Hematopoietic multipotent progenitor cell (in vitro differentiated cells): ENCODE measurements at places on chromosomes 3 and 15.
A peak's percentile ranks its signal among the peaks of the same experiment; 100 is the strongest.

DNA sequence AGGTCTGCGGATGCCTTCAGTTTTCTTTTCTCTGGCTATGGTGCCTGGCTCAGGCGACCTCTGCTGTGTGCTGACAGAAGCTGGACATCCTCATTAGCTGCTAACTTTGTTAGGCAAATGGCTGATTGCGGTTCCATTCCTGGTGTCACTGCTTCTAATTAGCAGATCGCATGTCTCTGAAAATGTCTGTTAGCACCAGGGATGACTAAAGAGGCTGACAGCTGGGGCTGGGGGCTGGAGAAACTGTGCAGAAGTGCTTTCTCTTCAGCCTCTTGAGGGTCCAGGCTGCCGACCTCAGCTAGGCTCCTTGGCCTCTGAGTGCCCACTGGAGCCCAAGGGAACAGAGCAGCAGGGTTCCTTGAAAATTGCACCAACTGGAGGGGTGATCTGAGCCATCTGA, 39.3 kb downstream of the CHCHD6 start:
- DNase-seq, result no peak

GRCh38 chr3:186931532-186932280, 1.4 kb downstream of the ST6GAL1 start:
- DNase-seq, result peak; percentile 37

GRCh38 chr3:83096-83495, 113.5 kb upstream of the CHL1 start:
- no peak for DNase-seq

- DNase-seq, result no peak
Observed at GRCh38 chr15:70065006-70065722, 32.6 kb downstream of the TLE3 start.

DNA sequence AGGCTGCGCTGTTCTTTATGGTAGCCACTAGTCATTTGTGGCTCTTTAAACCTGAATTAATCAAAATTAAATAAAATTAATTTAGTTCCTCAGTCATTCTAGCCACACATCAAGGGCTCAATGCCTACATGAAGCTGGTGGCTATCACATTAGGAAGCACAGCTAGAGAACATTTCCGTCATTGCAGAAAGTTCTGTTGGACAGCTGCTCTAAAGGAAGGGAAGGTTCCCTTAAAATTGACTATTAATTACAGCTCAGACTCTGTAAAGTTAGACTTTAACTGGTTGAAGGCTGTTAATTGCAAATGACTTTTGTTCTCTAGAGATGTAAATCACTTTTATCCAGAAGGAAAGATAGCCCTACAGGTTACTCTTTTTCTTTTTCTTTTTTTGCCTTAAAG, 202.7 kb upstream of the ADAMTS9 start:
- DNase-seq, result no peak

- DNase-seq, result no peak
Observed at GRCh38 chr15:78950343-78950742, 5.5 kb upstream of the CTSH start.

- peak; percentile 37 for DNase-seq
Observed at GRCh38 chr3:188270423-188270972, 116.5 kb downstream of the LPP start.

- no peak for DNase-seq
Observed at GRCh38 chr3:98343647-98344507, 9.8 kb upstream of the OR5K4 start.

GRCh38 chr3:16828815-16829214, 55.9 kb upstream of the PLCL2 start:
- DNase-seq, result no peak

- peak; percentile 59 for DNase-seq
Observed at GRCh38 chr3:51024765-51025632, 350.3 kb downstream of the DOCK3 start.

GRCh38 chr3:188164248-188164687, 10.3 kb downstream of the LPP start:
- DNase-seq, result peak; percentile 29

- no peak for DNase-seq
Observed at GRCh38 chr3:14827776-14828175, 9.0 kb downstream of the FGD5 start.

DNA sequence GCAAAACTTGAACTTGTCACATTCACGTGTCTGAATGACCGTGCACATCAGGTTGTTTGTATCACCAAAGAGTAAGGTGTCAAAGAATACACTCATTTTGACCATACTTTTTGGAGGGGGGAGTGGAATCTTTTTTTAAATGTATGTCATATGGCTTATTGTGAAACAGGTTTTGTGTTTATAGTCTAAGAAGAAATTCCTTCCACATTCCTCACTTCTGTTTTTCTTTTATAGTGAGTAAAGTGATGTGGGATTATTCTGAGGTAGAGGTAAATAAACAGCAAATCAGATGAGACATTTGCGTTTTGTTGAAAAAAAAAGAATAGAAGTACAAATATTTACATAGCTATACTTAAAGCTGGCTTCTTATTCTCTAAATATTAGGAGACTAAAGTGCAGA, 33.0 kb downstream of the SRP14 start:
- DNase-seq, result no peak

DNA sequence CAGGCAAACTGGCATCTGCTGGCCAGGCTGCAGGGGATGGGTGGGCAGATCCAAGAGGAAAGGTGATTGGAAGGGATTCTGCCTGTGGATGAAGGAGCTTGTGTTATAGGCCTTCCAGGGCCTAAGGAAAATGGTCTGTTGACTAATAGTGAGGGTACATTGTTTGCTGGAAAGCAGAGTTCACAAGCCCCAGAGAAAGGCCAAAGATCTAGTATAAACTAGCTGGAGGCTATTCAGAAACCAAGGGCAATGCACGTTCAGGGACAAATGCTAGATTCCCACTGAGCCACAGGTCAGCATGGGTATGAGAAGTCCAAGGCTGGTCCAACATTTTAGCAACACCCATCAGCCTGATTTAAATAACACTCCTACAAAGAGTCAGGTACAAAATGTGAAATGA, 74.7 kb downstream of the FBN1 start:
- no peak for DNase-seq

- DNase-seq, result no peak
Observed at GRCh38 chr15:60523056-60523455, 44.1 kb upstream of the ICE2 start.

DNA sequence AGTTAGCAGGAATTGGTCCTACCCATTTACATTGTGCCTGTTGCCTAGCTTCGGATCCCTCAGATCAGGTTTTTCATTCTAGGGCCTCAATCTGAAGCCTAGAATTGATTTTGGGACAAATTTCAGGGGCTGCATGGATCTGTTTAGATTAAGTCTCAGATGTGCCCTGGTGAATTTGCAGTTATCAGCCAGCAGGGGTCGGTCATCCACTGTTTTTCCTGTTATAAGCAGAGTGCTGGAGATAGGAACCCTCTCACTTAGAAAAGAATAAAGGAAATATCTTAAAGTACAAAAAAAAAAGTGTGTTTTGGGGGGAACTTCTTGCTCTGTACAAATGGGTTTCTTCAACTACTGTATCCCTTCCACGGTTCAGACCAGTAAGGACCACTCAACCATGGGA, 212.5 kb downstream of the BCHE start:
- DNase-seq, result no peak

GRCh38 chr3:126896067-126896441, 86.9 kb upstream of the PLXNA1 start:
- no peak for DNase-seq

- DNase-seq, result no peak
Observed at GRCh38 chr15:45441686-45442085, 63.3 kb upstream of the GATM start.

DNA sequence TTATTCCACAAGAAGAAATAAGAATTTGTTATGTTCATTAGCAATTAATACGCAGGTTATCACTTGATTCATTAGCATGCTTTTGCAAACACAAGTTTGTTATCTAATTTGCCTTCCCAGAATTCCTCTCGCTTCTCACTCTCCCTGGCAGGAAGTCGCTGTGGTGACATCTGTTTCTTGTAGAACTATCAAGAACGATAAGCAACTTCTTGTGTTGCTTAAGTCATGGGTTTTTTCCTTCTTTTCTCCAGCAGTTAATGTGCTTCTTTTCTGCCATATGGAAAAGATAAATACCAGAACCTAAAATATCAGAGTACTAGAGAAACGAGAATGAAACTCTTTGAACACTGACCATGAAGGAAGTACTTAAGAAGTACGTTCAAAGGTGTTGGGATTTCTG, 99.8 kb upstream of the CHMP2B start:
- DNase-seq, result no peak

DNA sequence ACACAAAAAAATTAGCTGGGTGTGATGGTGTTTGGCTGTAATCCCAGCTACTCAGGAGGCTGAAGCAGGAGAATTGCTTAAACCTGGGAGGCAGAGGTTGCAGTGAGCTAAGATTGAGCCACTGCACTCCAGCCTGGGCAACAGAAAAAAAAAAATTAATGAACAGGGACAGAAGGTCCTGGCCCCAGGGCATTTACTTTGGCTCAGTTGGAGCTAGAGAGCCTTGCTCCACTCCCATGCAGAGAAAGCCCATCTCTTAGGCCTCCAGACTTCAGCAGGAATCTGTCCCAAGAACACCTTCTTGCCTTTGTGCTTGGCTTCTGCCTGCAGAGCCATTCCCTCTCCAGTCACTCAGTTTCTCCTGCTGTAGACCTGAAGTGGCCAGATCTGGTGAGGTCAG, 8.7 kb downstream of the KLHDC8B start:
- no peak for DNase-seq

GRCh38 chr3:188471723-188472122, 317.8 kb downstream of the LPP start:
- DNase-seq, result no peak

- no peak for DNase-seq
Observed at GRCh38 chr3:159861369-159861987, 127.2 kb upstream of the IL12A start.

GRCh38 chr3:113977822-113978221, 30.0 kb downstream of the ZDHHC23 start:
- no peak for DNase-seq

DNA sequence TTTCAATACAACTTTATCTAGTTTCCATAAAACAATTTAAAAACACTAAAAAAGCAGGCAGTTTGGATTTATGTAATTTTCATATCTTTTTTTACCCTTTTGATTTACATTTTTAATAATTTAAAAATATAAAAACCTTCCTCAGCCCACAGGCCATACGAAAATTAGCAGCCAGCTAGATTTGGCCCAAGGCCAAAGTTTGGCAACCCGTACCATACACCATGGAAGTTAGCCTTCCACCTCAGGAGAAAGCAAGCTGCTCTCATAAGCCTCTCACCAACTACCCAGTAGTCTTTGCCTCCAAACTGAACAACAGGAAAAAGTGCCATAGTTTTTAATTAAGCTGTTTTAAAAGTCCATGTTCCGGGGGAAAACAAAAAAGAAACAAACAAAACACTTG, 107.3 kb upstream of the TRIM42 start:
- no peak for DNase-seq

GRCh38 chr3:149455989-149456388, 18.5 kb upstream of the TM4SF4 start:
- no peak for DNase-seq
